ENCODE measurements at places on chromosomes 1 and 21.

DNA sequence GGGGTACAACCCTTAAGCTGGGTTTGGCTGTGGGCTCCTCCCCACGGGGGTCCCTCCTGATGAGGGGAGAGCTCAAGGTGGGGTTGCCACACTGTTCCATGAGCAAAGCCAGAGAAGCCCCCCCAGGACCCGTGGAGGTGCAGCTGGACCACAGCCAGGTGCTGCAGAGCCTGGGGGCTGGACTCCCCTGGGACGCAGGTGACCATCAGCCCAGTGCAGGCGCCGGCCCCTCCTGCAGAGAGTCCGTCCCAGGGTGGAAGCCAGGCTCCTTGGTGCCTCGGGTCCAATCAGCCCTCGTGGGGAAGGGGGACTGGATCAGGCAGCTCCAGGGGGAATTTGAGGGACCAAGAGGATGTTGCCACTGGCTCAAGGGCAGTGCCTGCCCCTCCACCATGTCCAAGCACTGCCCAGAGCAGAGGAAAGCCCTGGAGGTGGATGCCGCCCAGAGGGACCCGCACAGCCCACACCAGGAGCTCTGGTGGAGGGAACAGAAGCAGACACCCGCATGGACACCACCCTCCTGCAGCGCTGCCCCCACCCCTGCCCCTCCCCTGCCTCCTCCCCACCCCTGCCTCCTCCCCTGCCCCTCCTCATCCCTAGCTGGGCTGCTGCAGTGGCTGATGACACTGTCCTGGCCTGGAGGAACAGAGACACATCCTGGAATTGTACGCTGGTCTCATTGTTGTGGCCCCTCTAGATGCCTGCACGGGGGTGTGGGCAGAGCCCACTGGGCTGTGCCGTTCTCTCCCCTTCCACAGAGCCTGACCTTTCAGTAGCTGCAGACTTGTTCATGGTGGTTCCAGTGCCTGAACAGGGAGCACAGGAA, 30.8 kb upstream of the COL18A1 start:
- no peak for DNase-seq

- DNase-seq = no peak
Observed at GRCh38 chr1:155285631-155286044, 8.4 kb downstream of the HCN3 start.

- DNase-seq = no peak
Observed at GRCh38 chr1:205041001-205041715, 1.9 kb upstream of the CNTN2 start.

GRCh38 chr21:10627316-10627863, 106.0 kb downstream of the TPTE start:
- no peak for DNase-seq

GRCh38 chr1:2310332-2311183, 80.8 kb downstream of the MORN1 start:
- DNase-seq = no peak

GRCh38 chr21:33121715-33122475, 52.0 kb downstream of the OLIG1 start:
- DNase-seq = no peak

DNA sequence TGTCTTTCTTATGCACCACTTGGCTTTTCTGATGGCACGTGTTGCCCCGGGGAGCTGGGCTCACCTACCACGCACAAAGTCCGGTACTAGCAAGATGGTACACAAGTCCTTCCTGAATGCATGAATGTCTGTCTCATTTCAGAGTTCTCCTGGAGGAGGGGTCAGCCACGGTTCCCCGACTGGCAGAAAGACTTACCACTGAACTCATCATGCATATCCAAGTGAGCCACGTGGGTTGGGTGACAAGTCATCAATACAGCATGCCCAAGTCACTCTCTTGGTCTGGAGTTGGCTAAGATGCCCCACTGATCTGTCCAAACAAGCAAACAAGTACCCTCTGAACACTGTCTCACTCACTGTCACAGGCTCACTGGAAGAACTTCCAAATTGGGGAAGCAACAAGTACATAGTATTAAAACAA, 28.6 kb upstream of the MX1 start:
- DNase-seq = no peak

- no peak for DNase-seq
Observed at GRCh38 chr1:203462143-203462542, 13.5 kb upstream of the PRELP start.

GRCh38 chr1:86067626-86068025, 88.9 kb downstream of the COL24A1 start:
- no peak for DNase-seq

DNA sequence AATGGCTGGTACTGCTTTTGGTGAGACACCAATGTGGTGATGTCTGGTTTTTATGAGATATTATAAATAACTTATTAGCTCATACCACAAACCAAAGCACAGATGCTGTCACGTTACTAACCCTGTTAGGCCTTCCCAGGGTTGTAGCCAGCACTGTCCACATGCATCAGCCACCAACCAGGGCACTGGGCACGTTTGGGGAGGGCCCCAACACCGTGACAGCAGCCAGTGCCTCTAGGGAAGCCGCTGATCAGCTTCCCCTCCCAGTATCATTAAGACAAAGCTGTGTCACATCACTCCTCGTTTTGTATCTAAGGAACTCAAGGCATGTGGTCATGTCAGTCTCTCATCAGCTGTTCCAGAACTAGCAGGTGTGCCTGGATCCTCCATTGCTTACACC, 13.9 kb downstream of the URB1 start:
- DNase-seq = no peak

- DNase-seq = no peak
Observed at GRCh38 chr1:228206582-228207351, 1.1 kb upstream of the OBSCN start.
